Stimulated activated CD8-positive, alpha-beta memory T cell treated with anti-CD3 and anti-CD28 coated beads, Interleukin-7, amount 100 ng/mL, for 24 hours (primary cell): ENCODE measurements at places on chromosomes 12 and 14.

DNA sequence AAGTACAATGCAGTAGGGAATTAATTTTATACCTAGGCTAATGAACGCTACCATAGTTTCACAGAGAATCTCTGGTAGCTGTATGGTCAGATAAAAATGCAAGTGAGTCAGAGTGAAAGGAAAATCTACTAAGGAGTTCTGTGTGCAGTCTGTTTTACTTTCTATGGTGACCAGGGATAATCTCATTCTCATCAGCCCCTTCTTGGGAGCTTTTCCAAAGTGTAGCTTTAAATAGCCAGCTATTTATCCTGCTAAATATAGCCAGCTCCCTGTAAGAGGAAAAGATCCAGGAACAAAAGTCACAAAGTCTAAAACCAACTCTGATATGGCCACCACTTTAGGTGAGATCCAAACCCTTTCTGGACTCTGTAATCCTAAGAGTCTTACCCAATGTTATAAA, 75.5 kb downstream of the TMEM116 start:
- no peak for DNase-seq

- no peak for DNase-seq
Observed at GRCh38 chr12:81779216-81779615, 20.1 kb upstream of the PPFIA2 start.

DNA sequence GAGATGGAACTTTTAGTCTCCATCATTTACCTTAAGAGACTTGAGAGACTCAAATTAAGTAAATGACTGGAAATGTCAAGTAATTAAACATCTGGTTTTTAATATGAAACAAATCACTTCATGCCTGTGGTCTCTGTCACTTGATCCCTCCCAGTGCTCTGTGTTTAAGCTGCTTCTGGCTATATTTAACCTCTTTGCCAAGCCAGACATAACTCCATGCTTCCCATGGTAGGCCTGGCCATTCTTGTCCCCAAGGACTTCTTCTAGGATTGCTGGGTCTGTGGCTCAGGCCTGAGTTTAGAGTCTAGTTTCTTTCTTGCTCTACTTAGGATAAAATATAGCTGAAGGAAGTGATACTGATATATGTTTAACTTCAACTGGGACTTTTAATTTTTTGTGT, 1013.6 kb downstream of the FLRT2 start:
- no peak for DNase-seq

- no peak for DNase-seq
Observed at GRCh38 chr14:59107819-59108218, 80.6 kb upstream of the DAAM1 start.

DNA sequence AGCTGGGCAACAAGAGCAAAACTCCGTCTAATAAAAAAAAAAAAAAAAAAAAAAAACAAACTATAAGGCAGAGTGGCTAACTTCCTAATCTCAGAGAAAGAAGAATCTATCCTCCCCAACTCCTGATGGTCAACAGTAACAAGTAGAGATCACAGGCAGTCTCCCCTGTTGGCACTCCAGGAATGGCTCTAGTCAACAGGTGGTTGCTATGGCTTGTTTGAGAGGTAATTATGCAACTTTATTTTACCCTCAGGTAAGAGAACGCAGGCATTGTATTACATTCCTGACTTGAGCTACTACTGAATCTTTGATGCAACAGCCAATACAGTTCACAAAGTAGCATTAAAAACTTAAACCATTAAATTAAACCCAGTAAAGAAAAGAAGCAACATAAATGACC, 180.3 kb downstream of the DICER1 start:
- DNase-seq = no peak

DNA sequence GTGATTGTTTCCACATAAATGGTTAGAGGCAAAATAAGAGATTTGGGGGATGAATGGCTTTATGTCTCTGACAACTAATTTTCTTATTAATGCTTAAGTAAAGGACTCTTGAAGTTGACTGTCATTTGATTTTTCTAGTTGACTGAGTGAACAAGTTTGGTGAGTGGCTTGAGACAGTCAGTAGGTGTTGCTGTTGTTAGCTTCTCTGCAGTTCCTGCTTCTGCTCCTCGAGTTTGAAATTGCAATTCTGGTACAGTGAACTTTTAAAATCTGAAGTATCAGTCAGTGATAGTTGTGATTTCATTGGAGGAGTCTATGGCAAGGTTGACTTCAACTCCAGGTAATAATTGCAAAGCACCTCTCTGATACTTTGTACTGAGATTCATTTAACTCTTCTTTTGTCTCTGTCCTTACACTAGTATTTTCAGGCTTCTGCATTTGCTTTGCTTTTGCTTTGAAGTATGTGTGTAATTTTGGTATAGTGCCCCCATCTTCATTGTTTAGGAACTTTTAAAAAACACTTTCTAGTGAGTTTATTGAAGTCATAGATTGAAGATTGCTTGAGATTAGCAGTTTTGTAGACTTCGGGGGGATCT, 415.5 kb downstream of the PCNX1 start:
- no peak for DNase-seq

GRCh38 chr12:94872671-94872970, 130.9 kb downstream of the NDUFA12 start:
- no peak for DNase-seq

GRCh38 chr12:41604830-41605229, 416.7 kb downstream of the PDZRN4 start:
- no peak for DNase-seq
